ENCODE measurements at places on chromosomes 7 and 10.

DNA sequence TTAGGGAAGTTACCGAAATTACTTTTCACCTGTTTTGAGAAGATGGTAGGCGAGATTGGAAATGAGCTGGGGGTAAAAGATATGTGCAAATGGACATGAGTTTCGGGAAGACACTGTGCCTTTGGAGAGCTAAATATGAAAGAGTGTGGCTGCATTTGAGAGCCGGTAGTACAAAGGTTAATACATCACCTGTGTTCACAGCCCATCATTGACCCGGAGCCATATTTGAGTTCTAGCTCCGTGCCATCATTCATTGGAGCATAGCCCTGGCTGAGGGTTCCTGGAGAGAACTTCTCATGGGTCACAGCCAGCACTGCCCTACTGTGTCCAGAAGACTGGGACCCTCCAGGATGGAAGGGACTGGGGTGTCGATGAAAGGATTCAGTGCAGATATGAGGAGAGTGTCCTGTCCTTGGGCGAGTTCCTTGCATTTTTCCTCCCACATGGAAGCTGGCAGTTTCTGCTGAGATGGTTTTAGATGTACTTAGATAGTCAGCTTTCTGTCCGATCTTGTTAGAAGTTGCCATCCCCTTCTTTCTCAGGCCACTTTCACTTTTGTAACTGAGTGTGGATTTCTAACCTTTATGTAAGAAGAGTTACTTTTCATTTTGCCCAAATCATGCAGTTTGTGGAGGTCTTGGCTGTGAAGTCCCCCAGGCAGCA lies 138.8 kb downstream of the JCAD start:
- DNase-seq = no peak

- DNase-seq = no peak
These were observed 47.1 kb downstream of the COL17A1 start for GRCh38 chr10:104038537-104038936.

DNA sequence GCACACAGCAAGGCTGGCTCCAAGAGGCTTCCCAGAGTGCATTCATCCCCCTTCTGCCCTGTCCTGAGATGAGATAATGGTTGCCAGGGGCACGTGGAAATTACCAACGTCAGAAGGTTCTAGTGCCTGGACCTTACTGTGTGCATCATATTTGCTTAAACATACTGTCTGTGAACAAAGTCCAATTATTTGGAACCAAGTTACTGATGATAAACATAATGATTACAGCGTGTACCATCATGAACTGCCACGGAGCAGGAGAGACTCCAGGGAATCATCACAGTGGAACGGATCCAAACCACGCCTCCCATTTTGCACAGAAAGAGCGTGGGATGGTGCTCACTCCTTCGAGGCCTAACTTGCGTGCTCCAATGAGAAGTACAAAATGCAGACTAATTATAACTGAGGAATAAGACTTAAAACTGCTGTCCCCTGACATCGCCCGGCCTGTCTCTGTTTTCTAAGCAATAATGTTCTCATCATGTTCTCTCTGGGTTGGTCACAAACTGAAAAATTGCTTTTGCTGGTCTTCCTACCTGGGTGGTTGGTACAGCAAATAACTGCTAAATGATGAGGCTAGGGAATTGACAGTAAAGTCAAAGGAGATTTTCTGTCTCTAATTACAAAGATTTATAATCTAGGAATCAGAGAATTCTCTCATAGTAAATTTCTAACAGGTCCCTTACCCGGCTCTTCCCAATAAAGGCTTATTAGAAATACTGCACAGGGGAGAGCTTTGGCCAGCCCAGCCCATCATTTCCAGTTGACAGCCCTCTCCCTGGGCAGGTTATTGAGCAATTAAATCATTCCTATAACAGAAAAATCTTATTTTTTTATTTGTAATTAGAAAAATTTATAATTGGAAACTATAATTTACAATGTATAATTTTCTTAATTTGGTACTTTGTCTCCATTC lies 182.2 kb downstream of the CAMK1D start:
- no peak for DNase-seq

DNA sequence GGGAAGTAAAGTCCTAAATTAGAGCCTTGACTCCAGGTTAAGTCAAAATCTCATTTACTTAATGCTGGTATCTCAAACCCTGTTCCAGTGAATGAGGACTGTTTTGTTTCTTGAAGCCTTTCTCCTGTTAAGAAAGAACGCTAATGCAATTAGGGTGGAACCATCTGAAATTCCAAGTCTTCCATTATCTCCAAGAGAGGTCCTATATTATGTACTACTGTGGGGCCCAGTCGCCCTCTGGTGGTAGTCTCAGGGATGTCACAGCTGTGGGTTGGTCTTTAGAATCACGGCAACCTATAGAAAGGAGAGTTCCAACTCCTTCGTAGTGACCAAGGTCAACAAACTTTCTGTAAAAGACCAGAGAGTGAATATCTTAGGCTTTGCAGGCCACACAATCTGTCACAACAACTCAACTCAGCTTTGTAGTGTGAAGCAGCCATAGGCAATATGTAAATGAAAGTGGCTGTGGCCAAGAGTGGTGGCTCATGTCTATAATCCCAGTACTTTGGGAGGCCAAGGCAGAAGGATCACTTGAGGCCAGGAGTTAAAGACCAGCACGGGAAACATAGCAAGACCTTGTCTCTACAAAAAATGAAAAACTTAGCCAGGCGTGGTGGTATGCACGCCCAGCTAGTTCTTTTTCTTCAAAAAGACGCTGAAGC lies 9.3 kb downstream of the RPP38 start:
- DNase-seq = peak; percentile 57

DNA sequence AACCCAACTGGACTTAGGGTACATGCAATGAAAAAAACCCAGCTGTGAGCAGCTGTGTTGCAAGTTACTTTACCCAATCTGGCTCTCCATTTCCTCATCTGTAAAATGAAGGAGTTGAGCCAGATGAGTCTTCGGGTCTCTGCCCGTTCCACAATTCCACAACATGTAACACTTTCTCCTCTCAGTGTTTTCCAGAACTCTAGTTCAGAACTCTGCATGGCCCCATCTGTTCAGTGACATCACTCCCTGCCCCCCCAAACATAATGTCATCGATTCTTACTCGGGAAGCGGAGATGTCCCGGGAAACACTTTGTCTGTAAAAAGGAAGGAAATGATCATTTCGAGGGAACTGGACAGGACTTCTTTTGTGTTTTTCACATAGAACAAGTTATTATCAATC lies 2.5 kb downstream of the SH3PXD2A start:
- no peak for DNase-seq

DNA sequence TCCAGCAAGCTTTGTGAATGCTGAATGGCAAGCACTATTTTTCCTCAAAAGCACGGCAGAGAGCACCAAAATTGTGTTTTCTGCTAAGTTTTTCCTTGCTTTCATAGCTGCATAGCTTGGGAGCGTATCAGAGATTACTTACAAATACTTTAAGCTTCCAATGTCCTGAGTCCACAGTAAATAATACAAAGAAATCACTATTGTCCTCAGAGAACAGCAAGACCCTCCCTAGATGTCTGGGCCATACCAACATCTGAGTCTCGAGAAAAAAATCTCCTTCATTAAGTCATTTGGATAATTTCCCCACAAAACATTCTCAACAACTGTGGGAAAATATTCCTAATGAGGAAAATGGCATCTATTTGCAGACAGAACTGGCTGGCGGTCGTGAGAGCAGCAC lies 41.7 kb downstream of the SGMS1 start:
- DNase-seq = no peak

DNA sequence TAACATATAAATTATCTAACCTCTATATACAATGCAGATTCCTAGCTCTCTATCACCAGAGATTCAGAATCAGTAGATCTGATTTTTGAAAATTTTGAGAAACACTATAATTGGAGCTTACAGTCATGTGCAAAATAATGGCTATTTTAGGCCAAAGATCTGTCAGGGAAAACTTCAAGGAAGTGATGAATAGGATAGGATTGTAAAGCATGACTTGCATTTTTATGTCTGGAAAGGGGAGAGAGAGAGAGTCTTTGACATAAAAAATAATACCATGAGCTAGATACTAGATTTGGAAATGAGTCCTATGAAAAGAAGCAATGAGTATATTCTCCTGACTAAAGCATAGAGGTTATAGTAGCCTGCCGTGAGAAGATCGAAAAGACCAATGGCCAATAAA lies 181.1 kb downstream of the SDHAF3 start:
- no peak for DNase-seq

GRCh38 chr7:23696916-23697441 lies 13.0 kb upstream of the STK31 start:
- DNase-seq = peak; percentile 26

- DNase-seq = no peak
These were observed 381.0 kb upstream of the NRP1 start for GRCh38 chr10:33715303-33715975.

- no peak for DNase-seq
These were observed 67.2 kb upstream of the NME8 start for GRCh38 chr7:37781156-37781555.

DNA sequence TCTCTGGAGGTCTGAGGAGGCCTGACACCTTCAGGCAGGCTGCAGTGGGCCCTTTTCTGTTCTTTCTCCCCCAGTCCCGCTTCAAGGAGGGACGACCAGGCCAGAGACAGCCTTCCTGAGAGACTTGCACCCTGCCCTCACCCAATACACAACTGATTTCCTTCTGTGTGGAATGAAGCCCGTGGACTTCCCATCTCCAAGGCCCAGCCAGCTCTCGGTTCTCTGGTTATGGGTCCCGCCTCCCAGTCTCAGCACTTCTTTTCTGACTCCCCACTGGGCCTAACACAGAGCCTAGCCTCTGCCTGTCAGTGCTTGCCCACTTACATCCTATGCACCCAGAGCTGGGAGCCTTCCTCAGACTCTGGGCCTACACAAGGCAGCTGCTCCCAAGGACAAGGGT lies 24.1 kb upstream of the ADCYAP1R1 start:
- no peak for DNase-seq

GRCh38 chr10:77371848-77372799 lies 265.5 kb downstream of the KCNMA1 start:
- DNase-seq = no peak

DNA sequence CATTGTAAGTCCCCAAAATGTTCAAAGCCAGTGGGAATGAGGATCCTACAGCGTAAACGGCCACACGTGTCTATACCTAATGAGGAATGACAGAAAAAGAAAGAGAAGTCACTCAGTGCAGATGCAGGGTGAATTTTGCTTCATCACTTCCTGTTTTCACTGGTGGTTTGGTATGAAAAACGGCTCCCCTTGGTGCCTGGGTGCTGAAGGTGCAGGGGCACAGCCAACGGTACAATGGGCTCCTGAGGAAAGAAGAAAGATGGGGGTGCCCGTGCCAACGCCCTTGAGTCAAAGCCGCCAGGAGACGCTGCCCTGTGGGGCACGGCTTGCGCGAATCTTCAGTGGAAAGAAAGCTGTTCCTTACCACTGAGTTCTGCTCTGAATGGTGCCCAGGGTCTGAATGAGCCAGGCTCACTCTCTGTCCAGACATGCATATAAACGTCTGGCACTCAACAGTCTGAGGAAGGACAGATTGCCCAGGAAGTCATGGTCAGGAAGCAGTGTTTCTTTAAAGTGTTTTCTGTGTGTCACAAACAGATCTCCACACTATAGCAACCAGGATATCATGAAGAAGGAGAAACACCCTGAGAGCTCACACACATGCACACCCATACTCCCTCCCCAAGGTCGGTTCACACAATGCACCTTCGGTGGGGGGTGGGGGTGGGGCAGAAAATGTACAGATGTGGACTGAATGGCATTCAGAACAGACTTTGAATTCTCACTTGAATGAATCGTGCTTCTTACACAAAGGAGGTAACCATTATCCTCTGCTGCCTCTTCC lies 105.8 kb downstream of the ELMO1 start:
- DNase-seq = peak; percentile 69

DNA sequence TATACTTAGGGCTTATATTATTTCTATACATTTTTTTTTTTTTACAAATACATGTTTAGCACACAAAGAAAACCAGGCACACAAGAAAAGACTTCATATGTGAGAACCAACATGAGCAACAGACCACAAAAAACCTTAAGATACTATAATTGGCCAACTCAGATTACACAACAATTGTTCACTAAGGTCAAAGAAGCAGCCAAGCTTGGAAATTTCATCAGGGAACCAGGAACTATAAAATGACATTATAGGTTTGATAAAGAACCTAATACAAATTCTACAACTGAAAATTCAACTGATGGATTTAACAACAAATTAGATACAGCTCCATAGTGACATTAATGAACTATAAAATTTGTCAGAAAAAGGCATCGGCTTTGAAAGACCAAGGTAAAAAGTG lies 4.4 kb upstream of the LUC7L2 start:
- no peak for DNase-seq

DNA sequence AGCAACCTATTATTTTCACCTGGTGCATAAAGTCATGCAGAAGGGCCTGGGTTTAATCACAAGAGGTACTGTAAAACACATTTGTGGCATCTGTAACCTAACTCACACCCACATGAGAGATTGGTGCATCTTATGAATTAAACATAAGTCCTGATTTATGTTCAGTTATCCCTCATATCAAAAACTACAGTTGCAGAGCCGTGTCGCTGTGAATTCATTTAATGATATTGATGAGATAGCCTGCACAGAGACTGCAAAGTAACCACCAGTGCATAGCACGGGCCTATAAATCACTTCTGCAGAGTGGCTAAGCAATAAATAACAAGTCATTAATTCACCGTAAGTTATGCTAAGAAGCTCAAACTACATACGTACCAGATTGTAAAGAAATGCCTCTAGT lies 178.2 kb downstream of the RELN start:
- DNase-seq = no peak

- DNase-seq = no peak
These were observed 18.6 kb downstream of the TAS2R41 start for GRCh38 chr7:143496263-143496662.

- no peak for DNase-seq
These were observed 23.8 kb downstream of the LRRC27 start for GRCh38 chr10:132355754-132356153.

- DNase-seq = no peak
These were observed 25.6 kb downstream of the HIPK2 start for GRCh38 chr7:139752148-139752547.

GRCh38 chr7:32489788-32490126 lies 423 bp downstream of the LSM5 start:
- DNase-seq = no peak

GRCh38 chr10:48439581-48440041 lies 133.1 kb downstream of the MAPK8 start:
- DNase-seq = no peak

DNA sequence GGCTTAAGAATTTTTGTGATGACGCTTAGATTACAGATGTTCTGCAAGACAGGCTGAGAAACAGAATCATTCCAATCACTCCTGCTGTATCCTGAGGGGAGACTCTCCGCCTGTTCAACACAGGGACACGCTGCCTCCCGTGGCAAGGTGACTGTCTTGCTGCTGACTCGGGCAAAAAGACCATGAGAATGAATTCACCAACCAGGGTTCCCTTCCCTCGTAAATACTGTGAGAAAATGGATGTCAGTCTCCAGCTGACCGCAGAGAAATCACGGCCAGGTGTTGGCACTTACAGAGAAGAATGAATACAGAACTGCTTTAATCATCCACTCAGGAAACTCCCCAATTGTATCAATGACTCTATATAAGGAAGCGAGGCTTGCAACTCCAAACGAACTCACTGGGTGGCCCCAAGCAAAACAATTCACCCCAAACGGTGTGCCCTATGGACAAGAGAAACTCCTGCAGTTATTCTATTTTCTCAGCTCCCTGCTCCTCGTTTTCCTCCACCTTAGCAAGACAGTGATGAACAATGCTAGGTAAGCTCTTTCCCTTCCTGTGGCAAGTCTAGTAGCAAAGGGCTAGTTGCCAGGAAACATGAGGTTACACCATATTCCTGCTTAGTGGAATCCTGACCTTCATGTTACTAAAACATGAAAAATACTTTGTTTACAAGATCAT lies 22.8 kb downstream of the GNA12 start:
- no peak for DNase-seq

- DNase-seq = no peak
These were observed 100.8 kb upstream of the ARHGAP21 start for GRCh38 chr10:24824536-24824935.
